ENCODE measurements at places on chromosomes 1 and 21.

DNA sequence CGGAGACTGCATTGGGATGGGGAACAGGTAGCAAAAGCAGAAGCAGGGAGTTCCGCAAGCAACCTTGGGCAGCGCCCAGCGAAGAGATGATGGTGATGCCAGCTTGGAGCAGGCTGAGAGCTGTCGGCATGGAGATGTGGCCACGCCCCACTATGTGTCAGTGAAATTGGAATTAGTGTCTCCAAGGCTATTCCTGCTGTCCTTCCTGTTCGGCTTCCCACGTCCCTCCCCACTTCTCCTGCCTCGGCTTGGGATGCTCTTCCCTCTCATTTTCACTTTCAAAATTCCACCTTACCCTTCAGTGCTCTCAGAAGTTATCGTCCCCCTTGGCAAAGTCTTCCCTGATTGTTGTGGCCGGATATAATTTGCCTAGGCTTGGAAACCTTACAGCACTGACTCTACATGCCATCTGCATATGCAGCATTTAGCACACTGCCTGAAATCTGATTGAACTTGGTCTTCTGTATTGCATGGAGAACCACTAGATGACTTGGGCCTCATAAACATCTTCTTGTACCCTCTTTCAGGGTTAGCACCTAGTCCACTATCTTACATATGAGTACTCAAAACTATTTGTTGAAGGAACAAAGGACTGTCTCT, 270.7 kb upstream of the RUNX1 start:
- no peak for DNase-seq

DNA sequence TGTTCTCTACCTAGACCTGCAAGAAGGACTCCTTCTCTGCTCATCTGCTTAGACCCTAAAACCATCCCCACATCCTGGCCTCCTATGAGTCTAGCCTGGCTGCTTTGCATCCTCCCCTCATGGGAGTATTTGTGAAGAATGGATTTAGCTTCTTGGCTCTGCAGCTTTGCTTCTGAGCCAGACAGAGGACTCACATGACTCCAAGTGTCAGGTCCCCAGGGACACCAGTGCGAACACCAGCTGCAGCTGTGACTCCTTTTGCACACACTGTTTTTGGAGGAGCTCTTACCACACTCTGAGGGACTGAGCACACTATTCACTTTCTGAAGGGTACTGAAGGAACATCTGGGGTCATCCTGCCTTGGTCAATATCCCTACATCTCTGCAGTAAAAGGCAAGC, 131.8 kb upstream of the SGIP1 start:
- DNase-seq: peak; percentile 78

DNA sequence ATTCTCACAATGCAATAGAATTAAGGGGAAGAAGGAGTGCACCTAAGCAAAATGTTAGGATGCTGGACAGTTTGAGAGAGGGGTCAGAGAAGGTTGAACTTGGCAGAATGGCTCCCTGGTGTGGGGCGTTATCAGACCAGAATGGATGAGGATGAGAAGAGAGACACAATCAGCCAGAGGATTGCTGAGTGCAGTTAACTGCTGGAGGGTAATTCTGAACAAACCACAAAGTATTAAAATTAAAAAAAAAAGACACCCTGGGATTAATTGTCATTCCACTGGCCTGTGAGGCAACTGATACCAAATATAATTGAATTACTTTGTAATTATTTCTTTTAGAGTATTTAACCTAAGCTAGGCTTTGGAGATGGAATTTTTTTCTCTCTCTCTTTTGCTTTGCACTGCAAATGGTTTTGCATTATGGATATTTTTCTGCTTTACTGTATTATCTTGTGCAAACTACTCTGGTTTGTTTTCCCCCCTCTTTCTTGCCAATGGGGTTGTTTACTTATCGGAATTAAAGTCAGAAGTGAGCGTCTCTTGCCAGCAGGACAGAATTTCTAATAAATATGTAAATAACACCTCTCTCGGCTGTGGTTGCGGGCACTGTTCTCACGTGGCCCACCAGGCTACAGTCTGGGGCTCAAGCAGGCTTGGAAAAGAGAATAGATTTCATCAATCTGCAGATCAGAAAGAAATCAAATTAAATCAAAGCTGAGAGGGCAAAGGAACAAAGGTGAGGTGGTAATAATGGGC, 572.9 kb upstream of the CAMK1G start:
- DNase-seq: no peak

DNA sequence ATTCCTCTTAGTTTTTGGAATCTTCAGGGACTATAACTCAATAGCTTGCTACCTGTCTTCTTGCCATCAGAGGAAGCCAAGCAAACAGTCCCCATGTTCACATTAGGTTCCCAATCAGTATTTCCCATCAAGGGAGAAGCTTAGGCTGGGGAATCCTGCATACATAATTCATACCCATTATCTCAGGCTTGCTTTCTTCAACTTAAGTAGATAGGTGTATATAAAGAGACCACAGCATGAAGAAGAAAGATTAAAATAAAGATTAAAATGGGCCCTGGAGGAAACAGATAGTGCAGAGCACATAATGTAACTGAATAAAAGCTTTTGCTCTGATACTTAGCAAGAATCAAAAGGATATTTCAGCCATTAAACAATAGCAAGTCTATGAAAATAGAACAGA, 29.0 kb upstream of the KCNK1 start:
- no peak for DNase-seq

- DNase-seq: no peak
These were observed 8.7 kb downstream of the C1orf74 start for GRCh38 chr1:209775678-209776077.

DNA sequence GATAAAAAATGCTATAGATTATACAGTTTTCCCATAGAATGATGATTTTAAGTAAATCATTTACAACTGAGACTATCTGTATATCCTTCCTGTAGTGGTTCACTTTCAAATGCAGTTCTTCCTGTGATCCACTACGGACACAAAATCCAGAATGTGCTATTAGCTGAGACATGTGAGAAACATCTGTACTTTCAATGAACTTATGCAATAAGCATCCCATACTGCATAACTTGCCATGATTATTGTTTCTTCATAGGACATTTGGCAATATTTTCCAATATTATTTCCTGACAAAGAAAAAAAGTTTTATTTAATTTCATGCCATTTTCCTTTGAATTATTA, 83.5 kb upstream of the PRDX6 start:
- DNase-seq: peak; percentile 94

GRCh38 chr21:14120091-14120734, 90.5 kb downstream of the LIPI start:
- peak; percentile 12 for DNase-seq

DNA sequence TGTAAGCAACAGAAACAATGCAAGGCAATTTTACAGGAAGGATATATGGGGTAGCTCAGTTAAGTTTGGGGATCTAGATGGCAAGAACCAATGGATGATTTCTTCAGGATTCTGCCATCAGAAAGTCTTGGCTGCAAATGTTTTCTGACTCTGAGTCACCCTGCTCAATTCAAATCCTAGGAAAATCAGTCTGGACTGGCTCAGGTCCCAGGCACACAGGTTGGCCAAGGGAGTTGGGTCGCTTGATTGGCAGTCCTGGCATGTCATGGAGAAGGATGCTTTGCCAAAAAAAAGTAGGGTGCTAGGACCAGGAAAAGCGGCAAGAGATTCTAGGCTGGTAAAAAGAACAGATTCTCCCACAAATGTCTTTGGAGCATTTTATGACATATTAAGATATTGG, 28.9 kb upstream of the S1PR1 start:
- peak; percentile 19 for DNase-seq

DNA sequence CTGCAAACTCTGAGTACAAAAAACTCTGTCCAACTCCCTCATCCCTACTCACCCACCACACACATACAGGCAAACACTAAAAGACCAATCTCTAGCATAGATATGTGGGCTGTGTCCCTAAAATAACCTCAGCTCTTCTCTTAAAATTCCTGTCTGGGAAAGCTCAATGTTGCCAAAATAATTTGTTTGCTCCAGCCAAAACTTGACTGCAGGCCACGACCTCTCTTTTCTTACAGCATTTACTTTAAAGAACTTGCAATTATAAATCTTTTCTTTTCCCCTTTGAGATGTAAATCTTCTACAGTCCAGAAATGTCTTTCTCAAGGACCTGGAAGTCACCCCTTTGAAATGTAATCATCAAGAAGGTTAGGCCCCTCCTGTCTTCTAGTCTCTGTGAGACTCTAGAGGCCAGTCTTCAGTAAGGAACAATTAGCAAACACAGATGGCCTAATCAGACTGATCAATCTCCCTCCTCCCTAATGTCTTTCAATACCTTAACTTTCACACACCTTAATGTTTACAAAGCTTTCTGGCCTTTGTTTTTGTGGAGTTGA, 483.6 kb upstream of the RGS18 start:
- DNase-seq: no peak

All from AG10803 (cell line).